SW 1271 (cell line): ENCODE measurements at places on chromosomes 3 and 15.
A peak's percentile ranks its signal among the peaks of the same experiment; 100 is the strongest.

GRCh38 chr3:113243846-113244245 lies 32.5 kb downstream of the BOC start:
- DNase-seq, result no peak

DNA sequence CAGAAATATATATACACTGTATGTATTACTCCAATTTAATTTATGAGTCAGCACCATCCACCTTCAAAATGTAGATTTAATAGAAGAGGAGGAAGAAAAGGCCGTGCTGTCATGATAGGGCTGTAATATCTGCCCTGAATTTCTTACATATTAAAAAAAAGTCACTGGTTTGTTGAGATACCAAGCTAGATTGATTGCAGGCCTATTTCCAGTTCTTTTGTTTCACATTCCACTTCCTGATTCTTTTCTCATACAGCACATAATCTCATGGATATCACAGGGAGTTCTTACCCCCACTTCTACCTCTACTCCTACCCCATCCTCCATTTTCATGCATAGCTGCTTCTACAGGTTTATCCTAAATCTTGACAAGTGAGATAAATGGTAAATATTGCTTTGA lies 290.3 kb downstream of the ZBTB20 start:
- DNase-seq, result no peak

- DNase-seq, result no peak
Measured at GRCh38 chr3:17795711-17796110, 53.3 kb upstream of the TBC1D5 start.

GRCh38 chr3:5974630-5975322 lies 787.3 kb downstream of the EDEM1 start:
- DNase-seq, result no peak

DNA sequence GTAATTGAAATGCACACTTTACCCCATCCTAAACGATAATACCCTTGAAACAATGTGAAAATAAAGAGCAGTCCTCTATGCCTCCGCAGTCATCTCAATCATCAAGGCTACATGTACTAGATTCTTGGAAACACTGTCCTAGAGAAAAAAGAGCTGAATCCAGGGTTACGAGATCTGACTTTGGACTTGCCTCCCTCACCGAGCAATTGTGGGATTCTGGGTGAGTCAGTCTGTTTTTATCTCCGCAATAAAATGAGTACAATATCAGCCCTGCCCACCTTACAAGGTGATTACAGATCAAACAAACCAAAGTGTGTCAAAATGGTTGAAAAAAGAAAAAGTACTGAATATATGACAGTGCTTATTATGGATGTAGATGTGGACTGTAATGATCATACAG lies 152.3 kb upstream of the SNTN start:
- DNase-seq, result no peak

- no peak for DNase-seq
Measured at GRCh38 chr3:10918011-10918410, 74.5 kb upstream of the SLC6A1 start.

- DNase-seq, result no peak
Measured at GRCh38 chr3:5341610-5342009, 154.1 kb downstream of the EDEM1 start.

GRCh38 chr3:79491029-79491641 lies 276.7 kb downstream of the ROBO1 start:
- no peak for DNase-seq

DNA sequence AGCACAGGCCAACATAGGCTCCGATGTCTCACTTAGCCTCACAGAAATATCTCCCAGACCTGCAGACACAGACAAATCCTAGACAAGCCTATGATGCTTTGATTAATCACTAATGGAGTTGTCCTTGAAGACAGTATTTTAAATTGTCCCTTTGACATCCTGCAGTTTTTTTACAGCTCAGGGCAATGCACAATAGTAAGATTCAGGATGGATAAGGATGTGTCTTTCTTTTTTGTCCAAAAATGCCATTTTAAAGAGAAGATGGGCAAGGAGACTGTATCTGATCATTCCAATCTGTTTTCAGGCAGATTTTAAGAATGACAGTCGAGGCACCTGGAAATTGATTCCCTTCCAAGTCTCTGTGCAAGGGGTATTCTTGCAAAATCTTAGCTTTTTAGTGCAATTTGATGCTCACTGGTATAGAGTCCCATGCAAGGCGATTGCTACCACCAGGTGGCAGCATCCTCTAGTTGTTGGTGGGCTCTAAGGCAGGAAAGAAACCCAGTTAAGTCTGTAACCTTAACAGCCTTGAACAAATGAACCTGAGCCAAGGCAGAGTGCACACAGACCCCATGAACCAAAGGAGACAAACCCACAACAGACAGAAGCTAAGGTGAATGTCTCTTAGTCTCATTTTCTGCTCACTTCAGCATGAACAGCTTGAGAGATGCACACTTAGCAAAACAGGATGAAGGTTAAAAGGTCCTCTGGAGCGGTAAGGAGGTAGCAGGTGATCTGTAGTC lies 51.2 kb upstream of the MINAR1 start:
- no peak for DNase-seq

DNA sequence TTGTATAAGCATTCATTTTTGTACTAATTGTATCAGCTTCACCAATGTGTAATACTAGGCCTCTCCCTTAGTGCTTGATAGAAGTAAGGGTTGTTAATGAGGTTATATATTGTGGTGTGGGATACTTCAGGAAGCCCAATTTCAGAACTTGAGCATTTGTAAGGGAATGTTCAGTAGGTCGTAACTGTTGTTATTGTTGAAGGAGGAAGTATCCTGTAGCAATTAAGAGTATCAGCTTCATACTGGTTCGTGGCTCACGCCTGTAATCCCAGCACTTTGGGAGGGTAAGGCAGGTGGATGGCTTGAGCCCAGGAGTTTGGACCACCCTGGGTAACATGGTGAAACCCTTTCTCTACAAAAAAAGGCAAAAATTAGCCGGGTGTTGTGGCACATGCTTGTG lies 30.6 kb downstream of the IQGAP1 start:
- DNase-seq, result no peak

DNA sequence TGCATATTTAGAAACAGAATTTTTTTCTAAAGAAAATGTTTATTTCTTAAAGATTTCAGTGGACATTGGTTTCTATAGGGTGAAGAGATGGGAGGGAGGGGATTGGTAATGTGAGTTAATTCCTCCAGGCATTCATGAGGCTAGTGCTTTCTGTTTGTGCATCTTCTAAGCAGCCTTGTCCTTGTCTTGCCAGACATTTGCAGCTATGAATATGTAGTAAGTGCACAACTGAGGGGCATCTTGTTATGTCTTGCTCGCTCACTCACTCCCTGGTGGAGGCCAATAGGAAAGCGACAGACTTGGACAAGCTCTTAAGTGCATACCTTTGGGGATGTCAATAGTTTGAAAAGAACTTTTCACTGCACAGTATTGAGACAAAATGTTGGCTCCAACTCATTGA lies 92.5 kb upstream of the ATP10A start:
- no peak for DNase-seq

DNA sequence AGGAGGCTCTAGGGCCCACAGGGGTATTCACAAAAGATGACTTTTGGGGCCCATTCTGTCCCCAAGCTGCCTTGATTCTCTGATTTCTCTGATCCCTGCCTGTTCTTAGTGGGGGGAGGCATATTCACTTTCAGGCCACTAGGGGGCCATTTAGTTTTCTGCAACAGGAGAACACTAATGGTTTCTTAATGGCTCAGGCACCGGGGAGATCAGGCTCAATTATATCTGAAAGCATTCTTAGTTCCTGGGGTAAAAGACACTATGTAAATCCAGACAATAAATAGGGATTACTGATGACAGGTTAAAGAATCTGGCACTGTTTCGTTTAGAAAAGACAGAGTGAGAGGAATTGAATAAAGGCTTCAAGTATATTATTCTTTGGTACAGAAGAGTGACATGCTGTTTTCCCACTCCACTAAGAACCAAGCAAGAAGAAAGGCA lies 2.5 kb upstream of the INAFM2 start:
- peak; percentile 62 for DNase-seq

GRCh38 chr3:39349080-39349479 lies 19.6 kb downstream of the CCR8 start:
- no peak for DNase-seq

DNA sequence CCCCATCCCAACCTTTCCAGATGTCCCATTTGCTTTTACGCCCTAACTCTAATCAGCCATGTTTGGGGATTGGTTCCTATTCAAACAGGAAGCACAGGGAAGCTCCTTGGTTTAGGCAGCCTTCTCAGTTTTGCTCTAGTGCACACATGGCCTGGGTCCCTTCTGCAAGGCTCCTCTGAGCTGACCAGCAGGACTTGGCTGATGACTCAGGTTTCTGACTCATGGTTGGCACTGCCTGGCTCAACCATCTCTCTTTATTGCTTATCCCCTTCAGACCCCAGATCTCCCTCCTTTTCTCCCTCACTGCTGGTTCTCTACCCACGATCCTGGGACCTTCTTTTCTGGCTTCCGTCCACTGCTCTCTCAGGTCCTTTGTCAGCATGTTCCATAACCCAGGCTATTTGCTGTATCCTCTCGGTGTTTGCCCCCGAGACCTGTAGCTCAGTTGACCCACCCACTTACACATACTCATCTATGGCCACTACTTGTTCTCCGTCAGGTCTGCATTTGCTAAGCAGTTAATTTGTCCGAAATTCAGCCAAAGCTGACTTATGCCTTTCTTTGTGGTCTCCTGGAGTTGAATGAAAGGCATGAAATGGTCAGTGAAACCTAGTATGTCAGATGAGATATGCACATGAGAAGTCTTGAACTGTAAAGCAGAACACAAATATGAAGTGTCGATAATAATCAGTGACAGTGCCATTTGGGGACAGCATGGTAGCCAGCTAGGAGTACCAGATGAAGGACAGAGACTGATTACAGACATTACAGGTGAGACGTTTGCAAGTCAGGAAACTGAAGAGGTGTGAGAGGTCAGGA lies 323.5 kb upstream of the ROPN1 start:
- no peak for DNase-seq

DNA sequence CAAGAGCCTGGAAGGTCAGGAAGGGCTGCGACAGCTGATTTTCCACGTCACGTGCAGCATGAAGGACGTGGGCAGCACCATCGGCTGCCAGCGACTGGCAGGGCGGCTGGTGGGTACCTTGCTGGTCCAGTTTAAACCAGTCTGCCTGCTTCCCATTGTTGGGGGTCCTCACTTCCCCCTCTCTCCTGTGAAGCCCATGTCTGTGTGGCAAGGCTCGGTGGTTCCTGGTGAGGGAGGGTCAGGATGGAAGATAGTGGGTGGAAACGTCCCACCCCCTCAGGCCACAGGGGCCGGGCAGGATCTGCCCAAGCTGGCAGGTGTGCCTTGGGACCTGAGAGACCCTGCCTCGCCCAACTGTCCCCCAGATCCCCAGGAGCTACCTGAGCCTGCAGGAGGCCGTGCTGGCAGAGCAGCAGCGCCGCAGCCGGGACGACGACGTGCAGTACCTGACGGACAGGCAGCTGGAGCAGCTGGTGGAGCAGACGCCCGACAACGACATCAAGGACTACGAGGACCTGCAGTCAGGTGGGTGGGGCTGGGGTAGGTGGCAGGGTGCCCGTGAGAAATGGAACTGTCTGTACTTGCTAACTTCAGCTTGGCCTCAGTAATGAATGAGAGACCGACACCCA lies 108.2 kb downstream of the LRRK1 start:
- DNase-seq, result no peak

DNA sequence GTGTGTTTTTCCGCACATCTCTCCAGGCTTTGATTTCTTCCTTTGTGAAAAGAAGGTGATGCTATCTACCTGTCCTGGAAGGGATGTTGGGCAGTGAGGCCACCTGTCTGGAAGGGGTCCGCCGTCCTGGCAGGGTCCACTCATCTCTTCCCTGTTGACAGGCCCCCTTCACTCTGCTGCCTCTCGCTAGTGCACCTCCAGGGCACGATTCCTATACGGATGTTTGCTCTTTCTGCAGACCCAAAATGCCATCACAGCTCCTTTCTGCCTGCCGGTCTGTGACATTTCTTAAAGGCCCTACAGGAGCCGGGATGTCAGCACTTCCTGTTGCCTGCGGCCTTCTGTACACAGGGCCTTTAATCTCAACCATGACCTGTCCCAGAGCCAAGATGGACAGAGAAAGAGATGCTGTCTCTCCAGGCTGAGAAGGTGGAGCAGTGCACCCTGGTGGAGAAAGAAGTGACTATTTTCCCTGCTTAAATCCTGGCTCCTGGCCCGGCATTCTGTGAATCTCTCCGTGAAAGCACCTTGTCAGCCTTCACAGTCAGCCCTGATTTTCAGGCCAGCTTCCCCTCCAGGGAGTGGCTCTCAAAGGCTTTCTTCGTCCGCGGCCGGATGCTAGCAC lies 7.4 kb downstream of the FAM3D start:
- DNase-seq, result no peak
